Kasumi-1 (cell line): ENCODE measurements at places on chromosomes 2 and 18.

DNA sequence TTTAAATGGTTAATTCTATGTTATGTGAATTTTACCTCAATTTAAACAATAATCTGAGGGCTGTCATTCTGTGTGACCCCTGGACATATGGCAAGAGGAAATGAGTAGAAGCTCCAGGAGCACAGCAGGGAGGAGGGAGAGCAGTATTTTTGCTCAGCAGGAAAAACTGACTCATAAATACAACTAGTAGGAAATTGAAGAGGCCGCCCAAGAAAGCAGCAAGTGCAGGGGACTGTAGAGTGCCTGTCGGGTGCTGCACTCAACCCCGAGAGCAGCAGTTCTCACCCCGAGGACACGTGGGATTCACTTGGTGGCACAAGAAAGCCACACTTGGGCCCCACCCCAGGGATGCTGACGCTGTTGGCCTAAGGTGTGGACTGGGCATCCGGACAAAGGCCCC is 60.8 kb downstream of the NPAS2 start:
- DNase-seq = no peak

- DNase-seq = no peak
Measured at GRCh38 chr2:32372519-32373182, 15.8 kb downstream of the BIRC6 start.

- peak; percentile 59 for DNase-seq
Measured at GRCh38 chr2:42928161-42928691, 135.8 kb upstream of the HAAO start.

GRCh38 chr2:27076323-27076722 is 2.1 kb upstream of the EMILIN1 start:
- no peak for DNase-seq

- DNase-seq = peak; percentile 58
Measured at GRCh38 chr2:85804583-85804982, 50.8 kb downstream of the ATOH8 start.

DNA sequence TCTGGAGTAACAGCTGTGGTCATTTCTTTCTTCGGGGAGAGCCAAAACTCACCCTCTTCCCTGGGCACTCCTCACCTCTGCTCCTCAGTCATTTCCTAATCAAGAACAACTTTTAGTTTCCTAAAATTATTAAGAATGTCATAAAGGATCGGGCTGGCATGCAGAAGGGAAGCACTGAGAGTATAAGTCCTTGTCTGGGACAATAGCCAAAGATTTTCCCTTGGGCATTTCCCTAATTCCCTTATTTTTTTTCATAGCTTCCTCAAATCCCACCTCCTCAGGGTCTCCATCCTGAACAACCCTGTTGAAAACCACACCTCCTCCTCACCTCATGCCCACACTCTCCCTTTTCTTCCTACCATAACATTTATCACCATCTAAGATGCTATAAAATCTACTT is 115.0 kb downstream of the MREG start:
- no peak for DNase-seq

DNA sequence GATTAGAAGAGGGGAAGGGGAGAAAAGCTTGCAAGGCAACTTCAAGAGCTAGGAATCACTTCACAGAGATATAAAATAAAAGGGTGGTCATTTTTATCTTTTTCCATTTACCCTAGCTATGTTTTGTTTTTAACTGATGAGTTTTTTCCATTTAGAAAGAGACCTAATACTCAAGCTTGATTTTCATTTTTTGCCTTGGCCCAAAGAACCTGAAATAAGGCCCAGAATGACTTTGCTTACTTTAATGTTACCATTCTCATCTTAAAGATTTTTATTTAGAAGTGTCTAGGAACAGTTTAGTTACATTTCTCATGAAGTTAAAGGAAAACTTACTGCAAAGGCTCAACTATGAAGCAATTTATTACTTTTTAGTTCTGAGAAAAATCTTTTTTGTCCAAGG is 276.3 kb upstream of the ZSWIM2 start:
- no peak for DNase-seq

- peak; percentile 57 for DNase-seq
Measured at GRCh38 chr2:71129902-71130151, 202 bp downstream of the MCEE start.

DNA sequence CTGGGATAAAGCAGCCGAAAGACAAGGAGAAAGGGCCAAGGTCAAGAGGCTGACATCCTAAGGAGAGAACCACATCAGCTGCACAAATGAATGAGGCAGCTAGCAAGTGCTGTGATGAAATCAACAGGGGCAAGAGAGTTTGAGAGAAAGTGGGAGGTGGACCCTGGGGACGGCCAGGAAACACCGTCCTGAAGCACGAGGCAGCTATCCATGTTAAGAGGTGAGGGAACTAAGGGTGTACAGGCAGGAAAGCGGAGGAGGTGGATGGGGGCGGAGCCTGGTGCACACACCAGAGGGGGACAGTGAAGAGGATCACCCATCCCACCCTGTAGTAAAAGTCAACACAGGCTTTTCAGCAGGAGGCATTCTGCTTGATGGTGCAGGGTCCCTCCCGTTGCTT is 52.4 kb downstream of the HDLBP start:
- no peak for DNase-seq

DNA sequence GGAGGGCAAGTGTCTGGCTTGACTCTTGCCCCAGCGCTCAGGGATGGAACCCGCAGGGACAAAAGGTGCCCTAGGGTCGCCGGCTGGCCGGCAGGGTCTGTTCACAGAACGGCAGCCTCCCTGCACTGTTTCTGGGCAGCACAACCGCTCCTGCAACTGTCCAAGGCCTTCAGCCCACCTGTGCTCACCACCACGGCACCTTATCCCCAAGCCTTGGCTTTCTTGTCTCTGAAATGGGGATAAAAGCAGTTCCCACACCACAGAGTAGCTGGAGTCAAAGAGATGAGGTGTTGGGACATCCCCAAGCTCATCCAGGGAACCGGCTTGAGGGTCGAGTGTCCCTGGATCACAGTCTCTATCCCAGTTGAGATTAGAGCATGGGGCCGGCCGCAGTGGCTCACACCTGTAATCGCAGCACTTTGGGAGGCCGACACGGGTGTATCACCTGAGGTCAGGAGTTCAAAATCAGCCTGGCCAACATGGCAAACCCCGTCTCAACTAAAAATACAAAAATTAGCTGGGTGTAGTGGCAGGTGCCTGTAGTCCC is 4.7 kb downstream of the SNORC start:
- no peak for DNase-seq

GRCh38 chr2:229712136-229712535 is 2.2 kb downstream of the DNER start:
- DNase-seq = peak; percentile 5
